ENCODE measurements at places on chromosomes 6 and 20. TPM values are rescaled to one million over a fixed set of nuclear protein-coding genes. Genes with fewer than 3 reads are reported as not detected.

TNNC2 gene
- total RNA-seq, result 1.00 TPM

EFCAB8 gene
- 0.28 TPM for total RNA-seq

CCR6 gene
- not detected for total RNA-seq

MTFR2 gene
- total RNA-seq, result 0.83 TPM

AVP gene
- not detected for total RNA-seq

BPIFB4 gene
- total RNA-seq, result not detected

MYMX gene
- total RNA-seq, result not detected

SLC13A3 gene
- total RNA-seq, result 2.7 TPM

TMX4 gene
- 64.4 TPM for total RNA-seq

BMP5 gene
- total RNA-seq, result under 0.01 TPM

SLC24A3 gene
- total RNA-seq, result 1.6 TPM

KIAA0408 gene
- total RNA-seq, result 0.37 TPM

THBS2 gene
- total RNA-seq, result 1,330 TPM

POM121L2 gene
- total RNA-seq, result not detected

TRDN gene
- total RNA-seq, result not detected

SLC52A3 gene
- total RNA-seq, result not detected

OR2H2 gene
- not detected for total RNA-seq

MAP3K7 gene
- 34.2 TPM for total RNA-seq

OR11A1 gene
- total RNA-seq, result not detected

CGAS gene
- 4.3 TPM for total RNA-seq

RIPPLY2 gene
- 0.28 TPM for total RNA-seq

TPD52L2 gene
- total RNA-seq, result 112 TPM

PDYN gene
- total RNA-seq, result not detected

COL21A1 gene
- total RNA-seq, result 6.7 TPM

CRISP3 gene
- not detected for total RNA-seq

PAX1 gene
- total RNA-seq, result not detected

ADAM33 gene
- 44.4 TPM for total RNA-seq

ORC3 gene
- 21.3 TPM for total RNA-seq

CPNE5 gene
- total RNA-seq, result 0.55 TPM

CFAP206 gene
- 0.09 TPM for total RNA-seq

SLPI gene
- 2.6 TPM for total RNA-seq

RNF114 gene
- total RNA-seq, result 49.0 TPM

KCNK17 gene
- total RNA-seq, result not detected

BMP7 gene
- total RNA-seq, result not detected

NKX2-2 gene
- total RNA-seq, result not detected

AAR2 gene
- total RNA-seq, result 19.3 TPM

RGS17 gene
- total RNA-seq, result 6.5 TPM

COL19A1 gene
- 0.28 TPM for total RNA-seq

SLC22A2 gene
- total RNA-seq, result not detected

CHRNA4 gene
- total RNA-seq, result not detected

HLA-DOB gene
- 0.14 TPM for total RNA-seq

TDRD6 gene
- total RNA-seq, result 0.46 TPM

PNPLA1 gene
- under 0.01 TPM for total RNA-seq

PARD6B gene
- 0.37 TPM for total RNA-seq

CPXM1 gene
- total RNA-seq, result 0.71 TPM

PXDC1 gene
- total RNA-seq, result 40.7 TPM

HINT3 gene
- total RNA-seq, result 19.0 TPM

SLC22A3 gene
- 3.0 TPM for total RNA-seq

OSBPL2 gene
- 38.8 TPM for total RNA-seq
